Natural killer cell treated with Interleukin-12 subunit alpha and Interleukin-12 subunit beta and Interleukin-15 and Interleukin-18, amount 100 ng/mL, for 72 hours (primary cell): ENCODE measurements at places on chromosomes 6 and 20.

DNA sequence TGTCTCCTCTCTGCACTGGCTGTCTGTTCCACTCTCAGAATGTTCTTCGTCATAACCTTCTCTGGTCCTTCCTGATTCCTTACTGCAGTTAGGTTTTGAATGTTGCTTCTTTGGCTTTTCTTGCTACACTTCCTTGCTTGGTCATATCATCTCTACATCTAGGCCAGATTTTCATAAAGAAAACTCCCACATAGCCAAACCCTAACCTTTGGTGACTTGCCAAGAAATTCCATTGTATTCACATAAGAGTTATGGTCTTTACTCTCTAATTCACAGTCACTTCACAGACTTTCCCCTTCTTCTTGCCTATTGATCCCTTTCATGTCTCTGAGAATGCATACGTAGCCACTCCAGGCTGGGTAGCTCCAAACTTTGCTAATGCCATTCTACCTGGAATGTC lies 41.9 kb upstream of the SIM1 start:
- no peak for DNase-seq

GRCh38 chr6:41939176-41939847 lies 2.3 kb downstream of the CCND3 start:
- DNase-seq, result peak; percentile 79

GRCh38 chr20:33391722-33392415 lies 9.4 kb downstream of the CDK5RAP1 start:
- no peak for DNase-seq

GRCh38 chr6:66361886-66362285 lies 654.9 kb upstream of the EYS start:
- no peak for DNase-seq
